ENCODE measurements at places on chromosomes 11 and 22. TPM values are rescaled to one million over a fixed set of nuclear protein-coding genes. Genes with fewer than 3 reads are reported as not detected.
A peak's percentile ranks its signal among the peaks of the same experiment; 100 is the strongest.

DNA sequence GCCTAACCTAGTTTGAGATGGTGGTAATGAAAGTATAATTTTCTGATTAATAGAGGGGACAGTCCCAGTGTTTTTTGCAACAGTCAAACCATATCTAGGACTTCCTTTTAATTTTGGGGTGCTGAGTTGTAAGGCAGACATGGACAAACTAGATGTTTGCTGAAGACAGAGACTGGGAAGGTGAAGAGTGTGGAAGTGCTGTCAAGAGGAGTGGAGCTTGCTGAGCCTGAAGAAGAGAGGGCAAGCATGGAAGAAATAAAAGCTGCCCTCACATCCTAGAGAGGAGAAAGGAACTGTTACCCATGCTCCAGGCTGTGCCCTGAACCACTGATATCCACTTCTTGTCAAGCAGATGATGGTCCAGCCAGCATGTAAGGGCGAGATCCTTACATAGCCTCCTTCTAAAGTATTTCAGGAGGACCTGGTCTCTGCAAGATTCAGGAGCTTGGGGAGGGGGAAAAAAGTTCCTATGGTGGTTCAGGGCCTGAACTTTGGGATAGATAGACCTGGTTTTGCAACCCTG, 51.4 kb downstream of the PRR5L start:
- DNase-seq = no peak
- no peaks in the 10 kb centered on the region for H3K36me3 ChIP-seq
- no peak overlapping the region for H3K27ac ChIP-seq
- no peak overlapping the region for H3K4me3 ChIP-seq
- H3K27me3 ChIP-seq = no peaks in the 10 kb centered on the region

P2RY2 gene
- total RNA-seq = 18.3 TPM

LMO2 gene
- 56.0 TPM for total RNA-seq

DNA sequence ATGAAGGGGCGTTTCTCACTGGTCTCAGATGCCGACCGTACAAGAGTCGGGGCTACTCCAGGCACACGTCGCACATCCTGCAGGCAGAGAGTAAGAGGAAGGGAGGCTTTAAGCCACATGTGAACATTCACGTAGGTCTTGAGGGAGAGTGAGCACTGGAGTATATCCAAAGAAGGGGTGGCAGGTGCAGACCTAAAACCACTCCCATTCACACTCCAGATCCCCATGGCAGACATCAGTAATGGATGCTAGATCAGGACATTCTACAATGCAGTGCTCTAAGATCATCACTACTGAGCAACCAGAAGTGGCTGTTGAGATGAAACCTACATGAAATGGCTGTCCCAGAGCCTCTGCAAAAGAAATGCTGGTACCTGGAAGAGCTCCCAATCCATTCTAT, 39.0 kb downstream of the WT1 start:
- H3K27me3 ChIP-seq = no peaks in the 10 kb centered on the region
- no peaks in the 10 kb centered on the region for H3K36me3 ChIP-seq
- H3K4me1 ChIP-seq = no peaks in the 10 kb centered on the region
- no peak overlapping the region for H3K4me3 ChIP-seq

DNA sequence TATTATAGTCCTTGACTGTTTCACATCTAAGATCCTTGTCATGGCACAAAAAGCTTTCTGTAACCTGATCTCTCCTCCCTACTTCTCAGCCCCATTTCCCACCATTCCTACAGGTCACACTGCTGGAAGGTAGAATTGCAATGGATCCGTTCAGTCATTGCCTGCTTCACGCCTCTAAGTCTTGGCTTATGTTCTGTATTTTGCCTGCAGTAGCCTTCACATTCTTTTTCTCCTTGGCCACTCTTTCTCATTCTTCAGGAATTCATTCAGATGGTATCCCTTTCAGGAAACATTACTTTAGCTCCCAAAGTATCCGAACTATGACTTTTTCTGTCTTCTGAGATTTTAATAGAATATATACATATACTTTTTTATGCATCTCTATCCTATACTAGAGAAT, 731.5 kb downstream of the NTM start:
- no peak overlapping the region for H3K4me3 ChIP-seq
- H3K36me3 ChIP-seq = no peaks in the 10 kb centered on the region
- H3K27me3 ChIP-seq = no peaks in the 10 kb centered on the region
- no peaks in the 10 kb centered on the region for H3K4me1 ChIP-seq
- no peak overlapping the region for H3K27ac ChIP-seq

GRCh38 chr11:46778416-46778815, 59.4 kb downstream of the F2 start:
- H3K27ac ChIP-seq = no peak overlapping the region
- H3K4me3 ChIP-seq = no peak overlapping the region
- H3K4me1 ChIP-seq = no peaks in the 10 kb centered on the region

DNA sequence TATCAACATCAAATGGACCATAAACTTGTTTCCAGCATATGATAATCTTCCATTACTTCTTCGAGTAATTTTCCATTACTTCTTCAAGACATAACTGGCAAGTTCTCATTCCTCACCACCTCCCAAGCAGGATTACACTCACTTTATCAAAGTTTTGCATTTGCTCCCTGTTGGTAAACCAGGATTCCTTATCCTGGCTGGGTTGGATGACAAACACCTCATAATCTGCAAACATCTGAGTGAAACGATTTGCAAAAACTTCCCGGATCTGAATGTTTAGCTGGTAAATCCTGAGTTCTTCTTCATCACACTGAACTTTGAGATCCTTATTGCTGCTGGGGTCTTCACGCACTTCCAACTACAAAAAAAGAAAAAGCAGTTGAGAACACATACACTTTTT, 86.4 kb downstream of the DENND5A start:
- no peak for DNase-seq
- no peak overlapping the region for H3K4me3 ChIP-seq
- H3K4me1 ChIP-seq = no peaks in the 10 kb centered on the region
- H3K27me3 ChIP-seq = no peaks in the 10 kb centered on the region
- no peak overlapping the region for H3K27ac ChIP-seq
- peaks cover 48% of the 10 kb centered on the region for H3K36me3 ChIP-seq

KRTAP5-9 gene
- not detected for total RNA-seq

SLC6A5 gene
- total RNA-seq = not detected

TYR gene
- not detected for total RNA-seq

- no peak for DNase-seq
- no peaks in the 10 kb centered on the region for H3K4me1 ChIP-seq
- no peak overlapping the region for H3K27ac ChIP-seq
- H3K36me3 ChIP-seq = no peaks in the 10 kb centered on the region
Observed at GRCh38 chr22:33232071-33232470, 173.9 kb upstream of the SYN3 start.

DNA sequence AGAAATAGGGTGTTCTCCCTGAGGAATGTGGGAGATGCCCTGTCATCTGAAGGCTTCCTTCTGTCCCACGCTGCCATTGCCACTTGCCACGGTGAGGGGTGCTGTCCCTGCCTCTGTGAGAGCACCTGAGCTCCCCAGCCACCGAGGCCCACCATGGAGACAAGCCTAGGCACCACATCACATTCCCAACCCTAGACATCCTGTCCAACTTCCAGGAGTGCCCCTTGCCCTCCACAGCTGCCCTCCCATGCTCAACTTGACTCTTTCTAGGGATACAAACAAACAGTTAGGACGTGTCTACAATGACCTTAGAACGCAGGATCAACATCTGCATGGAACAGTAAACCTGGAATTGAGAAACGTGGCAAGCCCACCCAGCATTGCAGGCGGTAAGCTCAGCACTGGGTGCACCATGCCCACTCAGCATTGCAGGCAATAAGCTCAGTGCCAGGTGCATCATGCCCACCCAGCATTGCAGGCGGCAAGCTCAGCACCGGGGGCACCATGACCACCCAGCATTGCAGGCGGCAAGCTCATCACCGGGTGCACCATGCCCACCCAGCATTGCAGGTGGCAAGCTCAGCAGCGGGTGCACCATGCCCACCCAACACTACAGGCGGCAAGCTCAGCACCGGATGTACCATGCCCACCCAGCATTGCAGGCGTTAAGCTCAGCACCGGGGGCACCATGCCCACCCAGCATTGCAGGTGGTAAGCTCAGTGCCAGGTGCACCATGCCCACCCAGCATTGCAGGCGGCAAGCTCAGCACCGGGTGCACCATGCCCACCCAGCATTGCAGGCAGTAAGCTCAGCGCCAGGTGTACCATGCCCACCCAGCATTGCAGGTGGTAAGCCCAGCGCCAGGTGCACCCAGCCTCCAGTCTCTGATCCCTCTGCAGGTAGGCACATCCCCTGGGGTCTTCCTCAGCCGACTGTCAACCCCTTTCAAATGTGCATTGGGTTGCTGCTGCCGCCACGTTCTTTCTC, 1463.9 kb downstream of the TBC1D22A start:
- no peak overlapping the region for H3K27ac ChIP-seq
- no peak for DNase-seq
- no peaks in the 10 kb centered on the region for H3K27me3 ChIP-seq
- no peaks in the 10 kb centered on the region for H3K36me3 ChIP-seq

GRCh38 chr11:36098087-36098486, 154.2 kb downstream of the LDLRAD3 start:
- H3K27ac ChIP-seq = no peak overlapping the region
- no peak overlapping the region for H3K4me3 ChIP-seq
- no peaks in the 10 kb centered on the region for H3K36me3 ChIP-seq
- H3K27me3 ChIP-seq = no peaks in the 10 kb centered on the region
- DNase-seq = no peak

DNA sequence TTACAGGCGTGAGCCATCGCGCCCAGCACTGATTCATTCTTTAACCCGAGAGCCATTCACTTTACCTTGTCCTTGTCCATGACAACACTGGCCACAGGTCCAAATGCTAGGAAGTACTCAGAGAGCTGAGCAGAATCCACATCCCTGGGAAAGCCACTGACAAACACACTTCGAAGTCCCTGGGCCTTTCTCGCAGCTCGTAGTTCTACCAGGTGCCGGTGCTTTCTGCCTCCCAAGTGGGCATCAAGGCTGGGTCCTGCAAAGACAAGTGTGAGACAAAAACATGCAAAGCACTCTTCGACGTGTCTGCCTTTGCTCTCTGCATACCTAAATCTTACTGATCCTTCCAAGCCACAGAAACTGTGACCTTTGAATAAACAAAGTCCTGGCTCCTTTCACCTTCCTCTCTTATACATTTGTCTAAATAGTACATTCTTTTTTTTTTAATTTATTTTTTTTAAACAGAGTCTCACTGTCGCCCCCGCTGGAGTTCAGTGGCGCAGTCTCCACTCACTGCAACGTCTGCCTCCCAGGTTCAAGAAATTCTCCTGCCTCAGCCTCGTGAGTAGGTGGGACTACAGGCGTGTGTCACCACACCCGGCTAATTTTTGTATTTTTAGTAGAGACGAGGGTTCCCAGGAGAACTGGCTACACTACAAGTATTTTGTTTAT, 2.2 kb downstream of the TUT1 start:
- H3K4me3 ChIP-seq = no peak overlapping the region
- peaks cover 34% of the 10 kb centered on the region for H3K36me3 ChIP-seq
- peaks cover 20% of the 10 kb centered on the region for H3K4me1 ChIP-seq
- no peaks in the 10 kb centered on the region for H3K27me3 ChIP-seq

GRCh38 chr11:44766112-44766971, 39.6 kb downstream of the TSPAN18 start:
- peak; percentile 25 for DNase-seq
- H3K36me3 ChIP-seq = no peaks in the 10 kb centered on the region
- H3K27ac ChIP-seq = peak overlapping the region; percentile 91

SLC16A8 gene
- total RNA-seq = not detected

- no peaks in the 10 kb centered on the region for H3K27me3 ChIP-seq
- H3K4me1 ChIP-seq = no peaks in the 10 kb centered on the region
- H3K4me3 ChIP-seq = no peak overlapping the region
- DNase-seq = no peak
- H3K36me3 ChIP-seq = no peaks in the 10 kb centered on the region
Observed at GRCh38 chr22:36929621-36930020, 16.2 kb downstream of the CSF2RB start.

DNA sequence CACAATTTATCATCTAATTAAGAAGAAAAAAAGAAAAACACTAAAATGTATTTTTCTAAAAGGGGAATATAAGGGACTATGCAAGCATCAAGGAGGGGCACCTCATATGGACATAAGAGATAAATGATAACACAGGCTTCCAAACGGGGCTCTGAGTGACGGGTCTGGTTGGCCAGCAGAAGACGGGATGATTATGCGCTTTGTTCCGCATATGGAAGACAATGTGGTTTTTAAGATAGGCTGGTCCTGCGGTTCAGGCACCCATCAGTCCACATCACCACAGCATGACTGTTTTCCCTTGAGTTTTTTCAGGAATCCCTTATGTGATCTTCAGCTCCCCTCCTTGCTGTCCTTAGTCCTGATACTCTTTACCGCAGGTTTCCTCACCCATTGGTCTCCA, 404.6 kb downstream of the OPCML start:
- no peak overlapping the region for H3K4me3 ChIP-seq
- H3K27ac ChIP-seq = no peak overlapping the region
- no peaks in the 10 kb centered on the region for H3K36me3 ChIP-seq
- DNase-seq = no peak
- H3K4me1 ChIP-seq = no peaks in the 10 kb centered on the region

DNA sequence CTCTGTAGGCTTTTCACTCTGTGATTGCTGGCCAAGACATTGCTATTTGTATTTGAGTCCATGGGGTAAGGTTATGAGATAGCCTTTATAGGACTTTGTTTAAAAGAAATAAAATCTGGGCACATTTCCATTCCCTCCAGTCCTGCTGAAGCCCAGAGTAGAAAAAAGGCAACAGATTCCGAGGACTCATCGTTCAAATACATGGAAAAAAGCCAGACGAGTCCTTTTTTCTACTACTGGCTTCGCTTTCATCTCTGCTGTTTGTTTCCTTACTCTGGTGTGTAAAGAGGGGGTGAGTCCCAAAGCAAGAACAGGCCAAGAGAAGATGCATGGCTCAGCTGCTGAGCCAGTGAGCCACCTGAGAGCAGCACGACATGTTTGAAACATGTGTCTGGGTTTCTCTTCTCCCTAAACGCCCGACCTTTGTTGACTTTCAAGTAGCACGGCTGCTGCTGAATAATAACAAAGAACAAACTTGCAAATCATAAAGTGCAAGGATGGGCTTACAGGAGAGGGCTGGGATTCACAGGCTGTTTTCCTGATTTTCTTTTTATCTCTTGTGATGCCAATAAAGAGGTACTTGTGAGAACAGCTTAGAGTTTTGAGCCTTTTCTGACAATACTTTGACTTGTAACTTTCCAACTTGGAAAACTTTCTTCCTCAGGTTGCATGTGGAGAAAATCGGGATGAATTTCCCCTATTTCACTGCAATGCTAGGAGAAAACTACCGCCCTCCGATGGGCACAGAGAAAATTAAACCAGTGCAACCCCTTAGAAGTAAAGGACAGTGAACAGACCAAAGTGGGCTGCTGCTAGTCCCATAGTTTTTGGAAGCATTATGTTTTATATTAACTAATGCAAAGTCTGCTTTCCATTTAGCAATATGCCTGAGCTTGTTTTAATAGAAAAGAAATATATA, 195.2 kb upstream of the RAG2 start:
- no peaks in the 10 kb centered on the region for H3K27me3 ChIP-seq
- no peaks in the 10 kb centered on the region for H3K4me1 ChIP-seq
- no peak overlapping the region for H3K27ac ChIP-seq
- DNase-seq = no peak

CACNA1I gene
- total RNA-seq = not detected

- H3K4me3 ChIP-seq = no peak overlapping the region
- DNase-seq = no peak
- no peaks in the 10 kb centered on the region for H3K27me3 ChIP-seq
- H3K4me1 ChIP-seq = no peaks in the 10 kb centered on the region
Observed at GRCh38 chr11:3015796-3016195, 23.7 kb upstream of the NAP1L4 start.

All from ascending aorta (tissue), 2 donors.